ENCODE measurements at places on chromosomes 2 and 18.

DNA sequence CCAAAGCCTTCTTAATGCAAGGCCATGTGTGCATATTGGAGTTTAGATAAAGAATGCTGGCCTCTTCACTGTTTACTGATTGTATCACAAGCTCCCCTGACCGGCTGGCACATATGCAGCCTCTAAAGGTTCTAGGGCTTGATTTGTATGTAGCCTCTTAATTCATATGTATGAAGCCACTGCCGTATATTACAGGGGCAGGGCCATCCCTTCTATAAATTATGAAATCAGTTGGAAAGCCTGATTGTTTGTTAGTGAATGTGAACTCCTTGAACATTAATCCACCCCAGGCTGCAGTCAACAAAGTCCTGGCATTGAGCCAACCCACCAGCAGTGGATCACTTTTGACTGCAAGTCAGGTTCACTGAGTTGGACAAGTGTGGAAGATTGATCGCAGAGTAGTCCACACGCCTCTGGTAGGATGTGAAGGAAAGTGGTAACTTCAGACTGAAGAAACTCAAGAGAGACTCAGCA is 61.6 kb upstream of the PARD3B start:
- no peak for DNase-seq

GRCh38 chr2:42913280-42913878 is 121.0 kb upstream of the HAAO start:
- no peak for DNase-seq

GRCh38 chr18:63924551-63924950 is 16.8 kb downstream of the SERPINB10 start:
- DNase-seq = no peak

- no peak for DNase-seq
Observed at GRCh38 chr18:79511271-79511670, 115.5 kb downstream of the NFATC1 start.

DNA sequence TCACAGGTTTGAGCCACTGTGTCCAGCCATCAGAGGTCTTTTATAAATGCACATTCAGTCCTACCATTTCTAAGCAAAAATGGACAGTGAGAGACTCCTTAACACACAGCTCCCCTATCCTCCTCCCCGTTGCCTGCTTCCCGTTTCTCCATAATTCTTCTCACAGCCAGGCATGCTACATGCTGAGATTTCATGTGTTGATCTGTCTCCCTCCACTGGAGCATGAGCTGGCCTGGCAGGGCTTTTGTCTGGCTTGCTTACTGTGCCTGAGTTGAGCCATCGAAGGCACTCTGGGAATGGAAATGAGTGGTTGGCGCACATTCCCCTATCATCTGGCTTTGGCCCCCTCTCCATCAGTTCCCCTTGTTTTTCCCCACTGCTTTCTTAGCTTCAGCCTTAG is 413.5 kb downstream of the PTPRM start:
- DNase-seq = no peak

DNA sequence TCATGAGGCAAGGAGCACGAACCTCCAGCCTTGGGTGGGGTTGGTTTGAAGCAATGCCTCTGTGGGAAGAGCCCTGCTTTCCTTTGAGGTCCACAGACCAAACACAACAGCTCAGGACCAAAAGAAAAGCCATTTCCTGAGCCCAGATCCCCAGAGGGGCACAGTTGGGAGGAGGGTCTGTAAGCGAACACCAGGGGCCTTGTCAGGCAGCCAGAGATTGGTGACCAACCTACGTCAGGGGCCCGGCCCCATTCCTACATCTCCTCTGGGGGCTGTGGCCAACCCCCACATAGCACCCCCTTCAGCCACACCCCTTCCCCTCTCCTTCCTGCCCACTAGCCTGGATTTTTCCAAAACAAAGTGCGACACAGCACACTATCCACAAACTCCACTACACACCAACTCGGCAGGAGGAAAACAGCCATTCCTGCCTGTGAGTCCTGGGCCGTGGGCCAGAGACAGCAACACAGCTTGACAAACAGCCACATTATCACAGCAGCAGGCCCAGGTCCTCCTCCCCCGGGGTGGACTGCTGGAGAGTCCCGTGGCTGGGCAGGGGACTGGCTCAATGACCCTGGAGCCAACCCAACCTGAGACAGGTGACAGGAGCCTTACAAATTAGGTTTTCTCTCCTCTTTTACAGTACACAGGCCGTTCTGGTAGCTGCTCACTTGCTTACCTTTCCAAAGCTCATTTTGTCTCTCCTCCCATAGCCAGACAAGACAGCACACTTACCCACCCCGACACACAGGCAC is 98.8 kb downstream of the TNS1 start:
- DNase-seq = no peak

- DNase-seq = no peak
Observed at GRCh38 chr18:56836173-56836572, 185.0 kb downstream of the WDR7 start.

DNA sequence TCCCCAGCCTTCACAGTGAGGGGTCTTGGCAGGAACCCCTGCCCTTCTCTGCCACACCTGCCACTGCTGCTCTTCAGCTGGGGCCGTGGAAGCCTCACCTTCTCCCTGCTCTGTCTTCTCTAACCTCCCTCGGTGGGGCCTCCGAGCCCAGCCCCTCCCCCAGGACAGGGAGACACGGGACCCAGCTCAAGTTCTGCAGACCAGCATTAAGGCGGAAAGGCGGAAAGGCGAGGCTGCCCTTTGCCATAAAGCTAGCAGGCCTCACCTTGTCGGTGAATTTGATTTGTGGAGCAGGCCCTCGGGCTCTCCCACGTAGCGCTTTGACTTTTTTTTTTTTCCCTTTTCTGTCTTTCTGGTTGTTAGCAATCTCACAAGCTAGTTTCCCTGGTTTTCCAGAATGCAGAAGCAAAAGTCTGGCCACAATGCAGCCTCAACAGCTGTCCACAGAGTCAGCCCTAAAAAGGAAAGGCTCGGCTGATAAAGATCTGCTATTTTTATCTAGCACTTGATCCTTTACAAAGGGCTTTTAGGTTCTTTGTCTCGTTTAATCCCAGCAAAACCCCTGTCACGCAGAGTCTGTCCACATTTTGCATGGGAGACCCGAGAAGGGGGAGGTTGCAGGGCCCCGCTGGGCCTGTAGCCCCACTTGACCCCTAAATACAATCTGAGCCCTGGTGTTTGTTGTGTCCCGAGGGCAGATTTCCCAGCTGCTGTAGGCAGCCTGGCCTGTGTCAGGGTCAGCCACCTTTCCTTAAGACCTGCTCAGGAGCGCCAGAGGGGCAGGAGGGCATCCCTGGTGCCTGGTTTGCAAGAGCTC is 6.0 kb downstream of the ITM2C start:
- DNase-seq = no peak

GRCh38 chr2:151775057-151775740 is 40.9 kb upstream of the NEB start:
- no peak for DNase-seq

DNA sequence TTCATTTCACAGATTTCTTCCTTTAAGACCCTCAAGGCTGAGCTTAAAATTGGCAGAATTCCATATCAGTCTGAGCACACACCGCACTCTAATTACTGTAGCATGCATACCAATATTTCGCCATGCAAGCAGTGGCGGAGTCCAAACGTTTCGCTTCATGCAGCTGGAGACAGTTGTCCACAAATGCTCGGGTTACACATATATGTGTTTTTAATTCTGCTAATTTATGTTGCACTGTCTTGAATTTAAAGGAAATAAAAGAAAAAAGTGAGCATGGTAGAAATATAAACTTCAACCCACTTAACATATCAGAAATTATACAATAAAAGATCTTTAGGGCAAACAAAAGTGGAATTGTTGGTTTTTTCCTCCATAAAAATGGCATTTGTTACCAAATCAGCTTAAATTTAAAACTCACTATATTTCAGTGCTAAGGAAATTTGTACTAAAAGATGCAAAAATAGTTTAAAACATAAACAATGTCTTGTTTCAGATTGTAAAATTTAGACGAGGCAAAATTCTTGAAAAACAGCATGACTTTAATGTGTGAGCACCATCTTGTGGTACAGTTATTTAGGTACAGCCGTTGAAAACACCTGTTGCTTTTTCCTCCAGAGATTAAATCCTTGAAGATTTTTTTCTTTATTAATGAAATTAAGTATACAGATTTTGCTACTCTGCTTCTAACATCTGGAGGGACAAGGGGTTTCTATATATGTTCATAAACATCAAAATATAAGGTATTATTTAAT is 24.1 kb upstream of the KANSL1L start:
- DNase-seq = no peak

DNA sequence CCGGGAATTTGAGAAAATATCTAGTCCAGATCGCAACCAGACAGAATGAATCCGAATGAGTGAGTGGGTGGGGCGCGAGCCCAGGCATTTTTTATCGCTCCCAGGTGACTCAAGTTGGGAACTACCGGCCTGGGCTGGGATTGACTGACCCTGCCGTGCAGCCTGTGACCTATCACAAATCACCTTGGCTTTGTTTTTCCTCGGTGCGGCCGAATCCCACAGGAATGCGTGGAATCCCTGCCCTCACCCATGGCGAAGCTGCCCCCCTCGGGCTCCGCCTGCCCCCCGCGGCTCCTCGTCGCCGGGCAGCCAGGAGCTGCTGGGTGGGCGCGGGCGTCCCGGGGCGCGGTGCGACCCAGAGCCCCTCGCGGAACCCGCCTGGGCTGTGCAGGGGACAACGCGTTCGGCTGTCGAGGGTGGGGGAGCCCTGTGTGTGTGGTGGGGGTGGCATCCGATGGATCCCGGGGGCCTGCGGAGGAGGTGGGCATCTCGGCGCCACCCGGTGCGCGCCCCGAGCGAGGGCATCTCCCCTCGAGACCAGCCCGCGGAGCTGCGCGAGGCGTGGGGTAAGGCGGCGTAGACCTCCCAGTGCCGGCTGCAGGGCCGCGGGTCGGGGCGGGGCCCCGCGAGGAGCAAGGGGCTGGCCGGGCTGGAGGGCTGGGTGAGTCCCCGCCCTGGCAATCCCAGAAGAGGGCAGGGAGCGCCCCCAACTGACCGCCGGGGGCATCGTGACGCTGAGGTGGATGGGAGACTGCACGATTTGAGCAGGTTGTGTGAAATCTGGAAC is 16.5 kb downstream of the B3GNT7 start:
- peak; percentile 15 for DNase-seq

DNA sequence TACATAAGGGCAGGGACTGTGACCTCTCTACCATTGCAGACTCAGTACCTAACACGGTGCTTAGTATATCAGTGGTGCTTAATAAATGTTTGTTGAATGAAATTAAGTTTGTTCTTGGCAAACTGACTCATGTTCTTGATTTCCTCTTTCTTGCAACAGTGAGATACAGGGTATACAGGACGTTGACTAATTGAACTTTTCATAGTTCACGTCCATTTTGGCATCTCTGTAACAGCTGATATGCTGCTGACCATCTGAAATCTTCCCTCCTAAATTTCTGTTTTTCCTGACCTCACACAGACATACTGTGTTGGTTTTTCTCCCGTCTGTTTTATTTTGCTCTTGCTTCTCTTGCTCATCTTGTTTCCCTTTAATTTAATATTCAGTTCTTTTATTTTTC is 44.2 kb downstream of the LHCGR start:
- no peak for DNase-seq

GRCh38 chr2:240986787-240987411 is 11.5 kb upstream of the SNED1 start:
- DNase-seq = no peak
